BJ (cell line): ENCODE measurements at places on chromosomes 3 and 15.

- no peak for DNase-seq
Measured at GRCh38 chr3:142228964-142229363, 3.6 kb upstream of the GK5 start.

- DNase-seq: no peak
Measured at GRCh38 chr15:42191610-42192346, 16.3 kb downstream of the VPS39 start.

DNA sequence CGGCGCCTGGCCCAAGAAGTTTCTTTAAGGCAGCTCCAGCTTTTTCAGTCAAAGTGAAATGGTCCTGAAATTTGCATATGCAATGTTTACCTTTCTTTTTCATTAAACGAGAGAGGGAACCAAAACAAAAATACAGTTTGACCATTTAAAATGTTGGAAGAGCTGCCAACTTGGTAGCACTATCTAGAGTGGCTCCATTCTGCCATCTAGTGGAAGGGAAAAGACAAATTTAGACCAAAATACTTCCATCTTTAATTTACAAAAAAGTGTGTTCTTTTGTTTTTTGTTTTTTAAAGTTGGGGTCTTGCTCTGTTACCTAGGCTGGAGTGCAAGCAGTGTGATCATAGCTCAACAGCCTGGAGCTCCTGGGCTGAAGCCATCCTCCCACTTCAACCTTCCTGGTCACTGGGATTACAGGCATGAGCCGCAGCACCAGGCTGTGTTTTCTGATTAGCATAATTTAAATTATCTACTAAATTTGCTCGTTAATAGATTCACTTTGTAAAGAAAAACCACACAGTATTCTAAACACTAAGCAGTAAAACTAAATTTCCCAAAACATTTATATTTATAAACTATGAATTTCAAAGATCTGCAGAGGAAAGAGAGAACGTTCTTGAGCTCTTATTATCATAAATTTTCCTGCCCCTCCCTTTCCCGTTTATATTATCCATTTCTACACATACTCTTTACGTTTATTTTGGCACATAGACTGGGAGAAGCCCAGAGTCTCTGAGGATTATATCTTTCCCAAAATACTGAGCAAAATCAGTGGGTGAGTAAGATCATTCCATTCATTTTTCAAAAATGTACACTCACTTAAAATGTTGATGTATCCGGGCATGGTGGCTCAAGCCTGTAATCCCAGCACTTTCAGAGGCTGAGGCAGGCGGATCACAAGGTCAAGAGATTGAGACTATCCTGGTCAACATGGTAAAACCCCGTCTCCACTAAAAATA is 15.4 kb upstream of the RFC4 start:
- no peak for DNase-seq

- no peak for DNase-seq
Measured at GRCh38 chr15:58992181-58992580, 4.7 kb downstream of the RNF111 start.

DNA sequence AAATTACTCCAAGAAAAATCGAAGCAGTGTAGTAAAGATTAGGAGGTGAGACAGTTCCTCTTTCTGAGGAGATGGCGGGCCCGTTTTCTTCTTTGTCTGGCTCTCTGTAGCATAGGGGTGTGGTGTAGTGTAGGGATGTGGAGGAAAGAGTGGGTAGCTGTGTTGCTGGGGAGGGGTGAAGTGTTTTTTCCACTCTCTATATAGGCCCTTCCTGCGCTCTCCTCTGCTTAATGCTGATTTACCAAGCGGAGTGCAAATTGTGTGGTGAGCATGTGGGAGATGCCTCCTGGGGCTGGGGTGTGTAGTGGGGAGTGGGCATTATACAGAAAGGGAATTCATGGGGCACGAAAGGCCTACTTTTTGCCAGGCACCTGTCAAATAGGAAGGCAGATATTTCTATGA is 94.9 kb downstream of the ST6GAL1 start:
- DNase-seq: no peak

- no peak for DNase-seq
Measured at GRCh38 chr3:58111513-58112184, 99.1 kb downstream of the DNASE1L3 start.

DNA sequence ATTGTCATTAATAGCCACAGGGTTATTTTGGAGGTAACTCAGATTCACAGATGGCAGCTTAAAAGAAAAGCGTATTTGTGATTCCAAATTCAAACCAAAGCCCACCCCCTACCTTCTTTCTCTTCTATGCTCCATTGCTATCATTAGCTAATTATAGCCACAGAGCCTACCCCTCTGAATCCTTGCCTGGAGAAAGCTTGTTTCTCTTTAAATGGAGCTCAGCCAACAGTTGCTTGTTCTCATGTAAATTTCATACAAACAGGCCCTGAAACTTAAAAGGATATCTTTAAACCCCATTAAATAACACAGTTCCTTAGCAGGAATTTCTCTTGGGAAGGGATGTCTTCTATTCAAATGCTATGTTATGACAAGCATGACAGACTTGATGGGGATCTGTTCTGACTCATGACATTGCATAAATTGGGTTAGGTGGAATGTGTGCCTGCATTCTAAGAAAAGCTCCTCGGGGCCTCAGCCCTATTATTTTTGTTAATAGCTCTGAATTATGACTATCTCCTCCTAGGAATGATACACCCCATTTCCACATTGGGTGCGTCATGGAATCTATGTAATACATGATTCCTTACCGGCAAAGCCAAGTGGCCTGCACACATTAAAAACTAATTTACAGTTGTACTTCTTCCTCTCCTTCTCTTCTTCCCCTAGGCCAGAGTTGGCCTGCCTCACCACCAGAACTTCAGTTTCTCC is 265.8 kb downstream of the TAFA4 start:
- no peak for DNase-seq

GRCh38 chr3:129727707-129728106 is 121.2 kb upstream of the PLXND1 start:
- no peak for DNase-seq

DNA sequence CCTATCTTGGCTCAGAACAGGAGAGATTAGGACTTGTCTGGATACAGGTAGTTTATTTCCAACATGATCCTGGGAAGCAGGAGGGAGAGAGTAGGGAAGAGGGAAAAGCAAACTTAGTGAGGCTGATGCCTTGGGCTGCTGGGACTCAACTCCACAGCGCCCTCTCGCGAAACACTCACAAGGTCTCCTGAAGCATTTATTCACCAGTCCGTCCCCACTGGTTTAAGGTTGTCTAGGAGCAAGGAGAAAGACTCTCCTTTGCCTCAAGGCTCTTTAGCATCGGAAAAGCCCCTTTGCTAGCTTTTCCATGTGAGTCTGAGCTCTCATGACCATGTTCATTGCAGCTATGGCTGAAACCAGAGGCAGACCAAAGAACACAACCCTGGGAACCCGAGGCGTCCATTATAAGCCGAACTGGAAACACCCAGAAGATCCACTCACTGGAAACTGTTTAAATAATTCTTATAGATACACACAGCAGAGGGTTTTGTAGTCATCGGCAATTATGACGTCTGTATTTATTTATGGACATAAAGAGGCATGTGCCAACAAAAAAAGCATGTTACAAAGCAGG is 244.5 kb downstream of the CD47 start:
- DNase-seq: peak; percentile 10

DNA sequence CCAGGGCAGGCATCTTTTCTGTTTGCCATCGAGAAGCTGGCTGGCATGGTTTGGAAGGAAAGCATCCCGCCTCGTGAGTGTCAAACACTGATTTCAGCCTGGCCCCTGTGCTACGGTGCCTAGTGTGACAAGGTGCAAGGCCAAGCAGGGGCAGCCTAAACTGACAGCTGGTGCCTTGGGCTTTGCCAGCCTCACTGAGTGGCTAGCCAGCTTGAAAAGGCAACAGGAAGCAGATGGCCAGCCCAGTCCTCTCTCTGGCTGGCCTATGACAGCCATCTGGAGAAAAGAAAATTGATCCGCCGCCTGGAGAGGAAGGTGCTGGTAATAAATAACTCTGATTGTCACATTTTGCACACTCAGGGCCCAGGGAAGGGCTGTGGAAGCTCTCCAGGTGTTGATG is 52.2 kb downstream of the C3orf85 start:
- no peak for DNase-seq
